ENCODE measurements at places on chromosomes 16 and 17.

DNA sequence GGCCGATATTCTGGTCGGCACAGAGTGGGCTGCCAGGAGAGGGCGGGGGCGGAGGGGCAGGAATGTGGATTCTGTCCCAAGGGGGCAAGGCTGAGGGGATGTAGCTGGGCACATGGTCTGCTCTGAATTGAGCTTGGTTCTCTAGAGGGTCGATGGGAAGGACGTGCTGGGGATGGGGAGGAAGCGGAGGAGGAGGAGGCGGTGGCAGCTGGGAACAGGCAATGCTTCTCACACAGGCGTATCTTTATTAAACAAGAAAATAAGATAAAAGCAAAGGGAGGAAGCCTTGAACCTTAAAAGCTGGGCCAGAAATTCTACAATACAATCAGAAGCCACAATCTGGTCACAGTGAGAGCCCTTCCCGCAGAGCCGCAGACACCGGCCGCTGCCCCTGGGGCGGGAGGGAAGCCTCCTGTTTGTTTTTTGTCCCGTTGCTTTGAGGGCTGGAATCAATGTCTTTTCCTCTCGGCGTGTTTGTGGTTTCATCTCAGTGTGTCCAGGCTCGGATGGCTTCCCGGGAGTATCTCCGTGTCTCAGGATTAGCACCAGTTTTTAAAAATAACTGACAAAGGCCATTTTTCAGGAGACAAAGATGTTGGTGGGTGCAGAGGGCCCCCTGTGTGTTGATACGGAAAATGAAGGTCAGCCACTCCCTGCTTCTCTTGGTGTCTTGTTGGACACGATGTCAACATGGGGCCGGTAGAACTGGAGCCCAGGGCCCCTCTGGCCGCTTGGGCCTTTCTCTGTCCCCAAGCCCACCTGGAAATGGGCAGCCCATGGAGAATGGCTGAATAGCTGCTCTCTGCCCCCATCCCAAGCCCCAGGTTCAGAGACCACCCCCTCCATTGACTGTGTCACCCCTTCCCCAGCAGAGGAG is 12.3 kb upstream of the SLC7A5 start:
- no peak for DNase-seq

DNA sequence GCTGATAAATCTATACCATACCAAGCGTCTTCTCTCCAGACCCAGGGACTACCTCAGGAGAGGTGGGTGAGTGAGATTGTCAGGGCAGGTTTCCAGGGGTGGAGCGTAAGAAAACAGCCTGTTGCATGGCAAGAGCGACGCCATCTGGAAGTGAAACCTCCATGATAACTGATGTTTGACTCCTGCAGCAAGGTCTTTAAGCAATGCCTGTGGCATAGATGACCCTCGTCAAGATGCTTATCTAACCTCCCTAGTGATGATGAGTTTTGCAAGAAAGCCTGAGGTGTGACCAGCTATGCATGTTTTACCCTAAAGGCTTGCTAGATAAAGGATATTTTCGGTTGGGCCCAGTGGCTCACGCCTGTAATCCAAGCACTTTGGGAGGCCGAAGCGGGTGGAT is 71.6 kb downstream of the GSG1L start:
- no peak for DNase-seq

DNA sequence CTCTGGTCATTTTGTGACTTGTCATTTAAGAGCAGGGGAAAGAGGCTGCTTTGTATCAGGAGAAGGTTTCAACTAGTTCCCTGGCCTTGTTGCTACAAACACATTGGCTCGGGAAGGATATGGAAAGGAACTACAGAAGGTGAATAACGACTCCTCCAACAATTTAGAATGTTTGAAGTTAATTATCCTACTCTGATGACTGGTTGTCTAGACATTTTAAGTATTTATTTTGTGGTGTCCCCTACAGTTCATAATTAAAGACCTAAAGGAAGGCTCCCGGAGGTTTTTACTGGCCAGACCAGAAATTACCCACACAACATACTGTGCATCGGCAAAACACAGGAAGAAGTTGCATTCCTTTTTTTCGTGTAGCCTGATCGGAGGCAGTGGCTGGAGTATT is 515.8 kb upstream of the SALL1 start:
- DNase-seq: no peak

GRCh38 chr16:57277586-57277985 is 6.9 kb downstream of the PLLP start:
- peak; percentile 86 for DNase-seq

DNA sequence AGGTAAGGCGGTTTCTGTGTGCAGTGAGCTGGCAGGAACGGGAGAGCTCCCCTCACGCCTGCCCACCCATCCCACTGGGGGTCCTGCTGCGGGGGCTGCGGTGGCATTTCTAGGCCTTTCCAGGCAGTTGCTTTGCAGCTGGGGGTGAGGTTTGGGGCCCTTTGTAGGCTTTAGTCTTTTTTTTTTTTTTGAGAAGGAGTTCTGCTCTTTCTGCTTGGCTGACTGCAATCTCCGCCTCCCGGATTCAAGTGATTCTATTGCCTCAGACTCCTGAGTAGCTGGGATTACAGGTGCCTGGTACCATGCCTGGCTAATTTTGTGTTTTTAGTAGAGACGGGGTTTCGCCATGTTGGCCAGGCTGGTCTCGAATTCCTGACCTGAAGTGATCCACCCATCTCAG is 11.1 kb downstream of the TSC2 start:
- no peak for DNase-seq

- DNase-seq: peak; percentile 18
Measured at GRCh38 chr16:89507214-89507833, 879 bp upstream of the SPG7 start.

- no peak for DNase-seq
Measured at GRCh38 chr17:45915263-45915662, 20.9 kb downstream of the MAPT start.

DNA sequence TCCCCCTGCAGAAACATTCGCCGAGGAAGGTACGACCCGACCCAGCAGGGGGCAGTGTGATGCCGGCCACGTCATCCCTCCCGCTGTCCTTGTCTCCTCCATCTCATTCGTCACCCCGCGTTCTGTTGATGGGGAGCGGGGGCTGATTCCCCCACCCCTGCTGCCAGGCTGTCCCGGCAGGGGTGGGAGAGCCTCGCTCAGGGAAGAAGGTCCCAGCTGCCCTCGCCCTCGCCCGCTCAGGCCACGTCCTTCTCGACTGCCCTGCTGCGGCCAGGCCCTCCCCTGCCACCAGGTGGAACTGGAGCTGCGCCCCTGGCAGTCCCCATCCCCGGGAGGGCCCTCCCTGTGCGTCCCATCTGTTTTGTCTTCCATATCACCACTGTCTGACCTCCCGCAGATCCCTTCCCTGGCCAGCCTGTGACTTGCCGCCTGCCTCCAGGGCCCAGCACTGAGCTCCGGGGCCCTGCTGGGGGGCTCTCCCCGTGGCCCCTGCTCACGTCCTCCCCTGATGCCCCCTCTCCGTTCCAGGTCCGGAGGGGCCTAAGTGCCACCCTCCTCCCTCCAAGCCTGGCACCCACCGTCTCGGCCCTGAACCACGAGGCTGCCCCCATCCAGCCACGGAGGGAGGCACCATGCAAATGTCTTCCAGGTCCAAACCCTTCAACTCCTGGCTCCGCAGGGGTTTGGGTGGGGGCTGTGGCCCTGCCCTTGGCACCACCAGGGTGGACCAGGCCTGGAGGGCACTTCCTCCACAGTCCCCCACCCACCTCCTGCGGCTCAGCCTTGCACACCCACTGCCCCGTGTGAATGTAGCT is 20.6 kb downstream of the ADAM11 start:
- DNase-seq: peak; percentile 83

DNA sequence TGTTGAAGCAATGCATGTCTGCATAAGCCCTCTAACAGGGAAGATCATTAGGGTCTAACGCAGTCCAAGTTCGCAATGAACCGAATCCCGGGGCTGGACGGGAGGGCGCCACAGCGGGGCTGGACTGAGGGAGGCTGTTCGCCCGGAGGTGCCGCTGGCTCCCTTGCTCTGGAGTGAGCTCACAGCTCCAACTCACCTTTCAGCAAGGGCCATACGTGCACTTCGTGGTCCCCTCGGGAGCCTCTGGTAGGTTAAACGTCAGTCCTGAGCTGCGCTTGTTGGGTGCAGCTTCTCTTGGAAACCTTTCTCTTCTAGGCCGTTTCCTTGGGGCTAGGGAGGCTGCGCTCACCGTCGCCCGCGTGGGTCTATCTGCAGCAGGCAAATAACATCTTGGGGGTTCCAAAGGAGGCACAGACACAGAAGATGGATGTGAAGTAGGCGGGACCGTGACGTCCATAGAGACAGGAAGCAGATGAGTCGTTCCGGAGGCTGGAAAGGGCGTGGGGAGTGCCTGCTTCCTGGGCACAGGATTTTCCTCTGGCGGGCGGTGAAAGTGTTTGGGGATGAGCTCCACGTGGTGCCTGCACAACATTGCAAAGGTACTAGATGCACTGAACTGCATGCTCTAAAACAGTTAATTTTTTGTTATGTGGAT is 21.9 kb downstream of the ATP2C2 start:
- no peak for DNase-seq

DNA sequence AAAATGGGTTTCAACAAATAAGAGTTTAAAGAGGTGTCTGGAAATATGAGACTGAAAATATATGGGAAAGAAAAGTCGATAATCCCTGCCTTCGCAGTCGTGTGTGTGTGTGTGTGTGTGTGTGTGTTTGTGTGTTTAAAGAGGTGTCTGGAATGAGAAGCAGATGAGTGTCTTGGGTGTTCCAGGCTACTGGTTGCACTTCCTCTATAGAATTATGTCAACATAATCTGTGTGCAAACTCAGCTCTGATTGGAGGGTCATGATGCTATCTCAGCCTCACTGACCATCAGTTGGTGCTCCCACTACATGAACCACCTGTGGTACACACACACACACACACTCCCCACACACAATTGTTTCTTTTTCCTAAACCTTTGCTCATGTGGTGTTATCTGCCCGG is 347.3 kb downstream of the NPIPA8 start:
- no peak for DNase-seq

DNA sequence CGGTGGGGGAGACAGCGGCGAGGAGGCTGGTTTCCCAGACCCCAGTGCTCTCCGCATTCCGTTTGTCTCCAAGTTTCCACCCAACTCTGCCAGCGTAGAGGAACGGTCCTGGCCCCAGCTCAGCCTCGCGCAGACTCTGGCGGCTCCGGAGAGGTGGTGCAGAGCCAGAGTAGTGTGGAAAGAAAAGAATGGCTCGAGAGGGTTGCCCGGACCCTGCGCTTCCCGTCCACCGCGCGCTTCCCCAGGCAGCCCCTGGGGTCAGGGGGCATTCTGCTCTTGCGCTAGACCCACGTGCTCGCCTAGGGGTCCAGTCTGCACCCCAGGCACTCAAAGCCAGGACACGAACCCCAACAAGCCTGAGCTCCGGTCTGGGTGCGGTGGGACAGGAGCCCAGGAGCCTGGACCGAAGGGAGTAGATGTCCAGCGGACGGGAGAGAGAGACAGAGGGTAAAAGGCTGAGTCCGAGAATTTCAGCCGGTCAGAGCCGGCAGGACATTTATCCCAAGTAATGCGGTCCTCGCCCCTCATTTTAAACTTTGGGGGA is 3.8 kb downstream of the PMP22 start:
- peak; percentile 69 for DNase-seq

GRCh38 chr16:17362183-17362582 is 108.6 kb downstream of the XYLT1 start:
- DNase-seq: no peak

- peak; percentile 55 for DNase-seq
Measured at GRCh38 chr17:56744721-56745120, 89.0 kb downstream of the C17orf67 start.

GRCh38 chr16:65959983-65960382 is 406.5 kb upstream of the CDH5 start:
- no peak for DNase-seq

DNA sequence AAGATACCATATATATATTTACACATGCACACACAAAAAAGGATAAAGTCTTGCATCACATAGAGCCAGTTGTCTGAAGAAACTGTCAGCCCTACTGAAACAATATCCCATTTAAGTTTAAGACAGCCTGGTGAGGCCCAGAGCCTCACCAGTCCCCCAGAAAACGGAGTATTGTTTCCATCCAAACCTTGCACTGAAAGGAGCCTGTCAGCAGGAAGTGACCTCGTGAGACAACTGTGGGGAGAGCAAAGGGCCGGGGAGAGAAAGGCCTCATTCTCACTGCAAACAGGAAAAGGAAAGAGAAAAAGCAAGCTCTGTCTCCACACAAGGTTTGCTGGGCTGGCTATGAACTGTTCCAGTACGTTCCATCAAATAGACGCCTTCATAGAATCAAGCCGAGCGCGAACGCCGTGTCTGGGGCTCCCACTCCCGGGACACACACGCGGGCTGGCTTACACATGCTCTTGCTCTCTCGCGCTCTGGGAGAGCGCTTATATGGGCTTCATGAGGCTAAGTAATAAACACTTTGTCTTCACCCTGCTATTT is 44.4 kb upstream of the ZFHX3 start:
- no peak for DNase-seq

DNA sequence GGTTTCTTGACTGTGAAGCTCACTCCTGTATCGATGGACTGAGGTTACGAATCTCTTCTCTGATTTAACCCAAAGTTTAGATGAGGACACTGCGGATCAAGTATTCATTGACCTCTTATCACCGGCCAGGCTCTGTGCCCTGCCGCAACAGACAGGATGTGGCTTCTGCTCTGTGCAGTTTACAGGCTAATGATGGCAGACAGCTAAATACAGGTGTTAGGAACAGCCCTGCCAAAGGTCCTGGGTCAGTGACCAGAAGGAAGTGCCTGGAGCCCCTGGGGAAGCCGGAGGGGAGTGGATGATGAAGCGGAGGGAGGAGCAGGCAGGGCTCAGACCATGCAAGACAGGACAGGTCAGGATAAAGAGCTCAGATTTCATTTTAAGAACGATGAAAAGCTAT is 44.4 kb downstream of the HAPSTR1 start:
- no peak for DNase-seq
